ENCODE measurements at places on chromosomes 1 and 21.

DNA sequence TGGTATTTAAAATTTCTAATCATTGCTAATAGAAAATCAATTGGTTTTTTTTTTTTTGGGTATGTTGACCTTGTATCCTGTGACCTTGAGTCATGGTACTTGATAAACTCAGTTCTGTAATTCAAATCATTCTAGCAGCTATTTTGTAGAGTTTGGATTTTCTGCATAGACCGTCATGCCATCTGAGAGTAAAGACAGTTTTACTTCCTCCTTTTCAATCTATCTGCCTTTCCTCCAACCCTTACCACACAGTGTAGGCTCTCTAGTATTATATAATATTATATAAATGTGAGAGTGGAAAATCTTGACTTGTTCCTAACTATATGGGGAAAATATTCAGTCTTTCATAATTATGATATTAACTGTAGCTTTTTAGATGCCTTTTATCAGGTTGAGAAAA lies 7.0 kb downstream of the TDRD5 start:
- DNase-seq: no peak

DNA sequence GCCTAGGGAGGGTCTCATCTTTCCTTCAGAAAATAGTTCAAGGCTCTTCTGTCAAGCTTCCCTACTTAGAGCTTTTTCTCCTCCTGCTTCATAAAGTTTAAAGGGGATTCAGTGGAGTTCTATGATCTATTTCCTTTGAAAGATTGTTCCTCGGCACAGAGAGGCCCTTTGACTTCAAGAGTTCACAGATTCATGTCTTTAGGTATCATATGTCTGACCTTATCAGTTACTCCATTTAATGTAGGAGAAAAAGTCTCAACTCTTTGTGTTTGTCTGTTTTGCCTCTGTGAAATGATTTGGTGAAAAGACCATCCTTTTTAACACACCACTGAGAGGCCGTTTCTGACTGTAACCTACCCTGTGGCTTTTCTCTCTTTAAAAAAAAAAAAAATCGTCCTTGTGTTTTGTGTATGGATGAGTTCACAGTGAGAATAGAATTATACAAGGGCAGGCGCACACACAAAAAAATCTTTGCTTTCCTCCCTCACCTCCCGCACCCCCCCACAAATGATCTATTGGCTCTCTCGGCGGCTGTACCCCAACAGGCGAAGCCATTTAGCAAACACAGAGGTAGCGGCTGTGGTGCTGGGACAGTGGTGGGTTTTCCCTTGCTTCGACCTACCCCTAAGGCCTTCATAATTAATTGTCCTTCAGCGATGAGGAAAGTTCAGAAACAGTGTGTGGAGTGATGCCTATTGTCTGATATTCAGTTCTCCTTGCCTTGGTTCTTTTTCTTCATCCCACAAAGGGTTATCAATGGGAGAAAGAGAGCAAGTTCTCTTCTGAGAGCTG lies 29.6 kb downstream of the PROX1 start:
- no peak for DNase-seq

- no peak for DNase-seq
Observed at GRCh38 chr1:37682334-37682987, 9.9 kb upstream of the CDCA8 start.

DNA sequence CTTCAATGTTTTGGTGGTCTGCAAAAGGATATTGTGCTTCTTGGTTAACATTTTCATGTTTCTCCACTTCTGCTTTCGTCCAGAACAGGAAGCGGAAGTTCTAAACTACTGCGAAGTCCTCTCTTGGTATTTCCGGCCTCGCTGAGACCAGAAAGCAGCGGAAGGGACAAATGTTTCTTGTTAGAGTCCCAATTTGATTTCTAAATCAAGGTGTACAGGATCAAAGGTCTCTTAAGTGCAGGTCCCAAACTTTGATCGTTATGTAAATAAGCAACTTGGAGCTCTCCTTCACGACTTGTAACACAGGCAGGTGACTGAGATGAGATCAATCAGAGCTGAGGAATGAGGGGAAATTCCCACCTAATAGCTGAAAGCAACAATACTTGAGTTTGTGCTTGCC lies 40.1 kb upstream of the HMCN1 start:
- no peak for DNase-seq

- DNase-seq: no peak
Observed at GRCh38 chr1:207992677-207993236, 81.8 kb upstream of the CD34 start.

- DNase-seq: no peak
Observed at GRCh38 chr21:26887251-26887650, 42.0 kb upstream of the ADAMTS1 start.

DNA sequence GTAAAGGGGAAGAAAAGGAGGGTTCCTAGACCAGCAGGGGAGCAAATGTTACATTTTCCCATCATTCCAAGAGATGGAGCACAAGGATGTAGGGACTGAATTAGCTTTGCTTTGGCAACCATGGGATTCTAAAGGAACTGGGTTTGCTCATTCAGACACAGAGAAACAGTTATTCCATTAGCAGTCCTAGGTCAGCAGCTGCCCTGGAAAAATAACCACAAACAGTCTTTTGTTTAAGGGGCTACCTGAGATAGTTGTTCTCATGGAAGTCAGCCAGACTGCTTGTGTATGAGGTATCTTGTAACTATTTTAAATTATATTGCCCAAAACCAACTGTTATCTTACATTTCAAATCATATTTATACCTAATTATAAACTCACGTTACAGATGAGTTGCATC lies 58.4 kb upstream of the VCAM1 start:
- DNase-seq: no peak

GRCh38 chr1:112718691-112719418 lies 3.7 kb upstream of the PPM1J start:
- DNase-seq: no peak

DNA sequence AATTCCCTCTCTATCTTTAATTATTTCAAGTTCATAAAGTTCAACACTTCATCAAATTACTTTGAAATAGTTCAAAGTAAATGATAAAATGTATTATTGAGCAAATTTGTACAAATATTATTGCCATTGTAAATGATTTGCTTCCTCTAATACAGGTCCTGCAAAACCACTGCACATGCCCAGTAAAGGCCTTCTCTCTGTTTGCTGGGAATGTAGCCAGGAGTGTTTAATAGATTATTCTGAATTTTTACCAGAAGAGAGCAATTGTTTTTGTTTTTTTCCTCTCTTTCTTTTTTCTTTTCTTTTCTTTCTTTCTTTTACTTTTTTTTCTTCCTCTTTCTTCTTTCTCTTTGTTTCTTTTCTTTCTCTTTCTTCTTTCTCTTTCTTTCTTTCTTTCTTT lies 486.3 kb downstream of the PTBP2 start:
- DNase-seq: no peak

DNA sequence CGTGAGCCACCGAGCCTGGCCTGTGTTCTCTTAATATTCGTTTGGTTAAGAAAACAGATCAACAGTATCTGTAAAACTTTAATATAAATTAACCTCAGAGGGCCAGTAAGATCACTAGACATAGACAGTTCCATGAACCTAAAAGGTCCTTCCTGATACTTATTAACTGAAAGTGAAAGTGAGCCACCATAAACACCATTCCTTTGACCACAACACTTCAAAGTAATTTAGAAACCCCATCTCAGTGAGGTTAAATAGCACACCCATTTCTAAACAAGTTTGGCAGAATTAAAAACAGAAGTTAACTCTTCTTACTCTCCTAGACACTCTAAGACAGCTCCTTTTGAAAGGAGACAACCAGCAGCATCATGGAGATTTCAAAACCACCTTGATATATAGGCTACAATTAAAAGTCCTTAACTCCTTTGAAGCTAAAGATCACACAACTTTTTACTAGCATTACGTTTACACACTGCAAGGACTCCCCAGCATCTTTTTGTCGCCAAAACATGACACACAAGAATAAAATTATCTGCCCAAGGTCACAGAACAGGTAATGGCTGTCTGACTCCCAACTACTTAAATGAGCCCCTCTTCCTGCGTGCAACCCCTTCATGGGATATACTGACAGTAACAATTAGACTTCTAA lies 2.2 kb downstream of the RNF19B start:
- DNase-seq: no peak

GRCh38 chr1:168497376-168497950 lies 46.3 kb downstream of the XCL2 start:
- no peak for DNase-seq

- DNase-seq: peak; percentile 37
Observed at GRCh38 chr1:62882201-62883104, 98.5 kb downstream of the ATG4C start.

DNA sequence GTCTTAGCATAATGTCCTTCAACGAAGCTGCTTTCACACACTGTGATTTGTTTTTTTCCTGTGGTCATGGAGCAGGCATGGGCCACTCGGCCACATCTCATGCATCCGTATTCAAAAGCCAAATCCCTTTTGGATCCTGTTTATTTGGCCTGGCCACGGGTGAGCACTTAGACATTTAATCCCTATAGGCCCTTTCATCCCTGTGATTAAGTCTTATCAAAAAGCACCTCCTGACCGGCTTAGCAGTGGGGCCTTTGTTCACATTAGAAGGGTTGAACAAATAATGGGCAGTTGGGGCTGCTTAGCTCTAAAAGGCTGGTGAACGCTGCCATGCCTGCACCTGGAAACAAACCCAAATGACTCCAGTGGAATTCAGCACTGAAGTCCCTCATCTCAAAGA lies 2.0 kb downstream of the KCNE2 start:
- no peak for DNase-seq

- no peak for DNase-seq
Observed at GRCh38 chr1:111733992-111734341, 5.2 kb downstream of the INKA2 start.

DNA sequence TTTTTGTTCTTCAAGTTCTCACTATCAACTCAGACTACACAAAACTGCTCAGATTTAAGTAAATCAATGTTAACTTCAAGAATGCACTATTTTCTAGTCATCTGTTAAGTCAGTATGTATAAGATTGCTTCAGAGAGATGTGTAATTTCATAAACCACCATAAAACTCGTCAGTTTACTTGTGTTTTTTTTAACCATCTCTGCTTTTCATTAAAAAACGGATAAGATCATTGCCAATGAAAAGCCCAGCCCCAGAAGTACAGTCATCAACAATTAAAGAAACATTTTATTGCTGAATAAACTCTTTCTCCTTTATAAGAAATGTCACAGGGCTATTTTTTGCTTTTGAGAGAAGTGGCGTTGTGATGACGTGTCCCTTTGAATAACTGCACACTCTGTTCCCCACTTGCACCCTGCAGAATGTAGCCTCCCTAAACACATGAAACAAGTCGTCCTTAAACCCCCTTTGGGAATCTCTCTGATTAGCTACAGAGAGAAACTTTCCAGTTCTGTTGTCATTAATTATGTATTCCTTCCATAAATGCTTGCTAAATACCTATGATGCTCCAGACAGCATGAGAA lies 202.7 kb upstream of the FOXD3 start:
- no peak for DNase-seq

DNA sequence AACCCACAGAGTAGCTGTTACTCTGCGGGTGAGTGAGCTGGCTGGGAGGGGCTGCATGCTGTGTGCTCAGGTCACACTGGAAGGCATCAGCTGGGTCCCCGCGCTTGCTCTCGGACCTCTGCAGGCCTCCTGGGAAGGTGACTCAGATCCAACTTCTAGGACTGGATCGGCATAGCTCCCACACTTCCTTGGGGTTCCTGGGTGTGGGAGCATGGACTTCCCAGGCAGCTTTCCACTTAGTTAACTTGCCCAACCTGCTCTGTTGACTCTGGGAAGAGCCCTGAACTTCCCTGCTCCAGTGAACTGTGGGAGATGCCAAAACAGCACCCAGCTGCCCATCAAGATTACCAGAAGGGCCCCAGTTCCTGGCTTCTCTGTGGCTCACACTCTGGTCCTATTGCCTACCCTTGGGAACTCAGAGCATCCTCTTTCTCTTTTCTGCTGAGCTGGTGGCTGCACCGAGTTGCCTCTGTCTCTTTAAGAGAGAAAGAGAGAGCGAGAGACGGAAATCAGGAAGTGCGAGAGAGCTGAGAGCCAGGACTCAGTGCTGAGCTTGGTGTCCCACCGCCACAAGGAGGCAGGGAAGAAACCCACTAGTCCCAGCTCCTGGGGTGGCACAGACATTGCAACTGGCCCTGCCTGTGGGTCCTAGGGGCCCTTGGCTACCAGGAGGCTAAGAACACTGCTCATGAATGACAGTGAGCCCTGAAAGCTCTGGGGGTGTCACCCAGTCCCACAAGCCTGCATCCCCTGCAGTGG lies at the start of gene IKBKE:
Gene IKBKE, plus strand, starts transcription at position 544 of the 759 bp plus-strand sequence. CDS start 2,752 bp downstream, outside the sequence.
- no peak for DNase-seq

- DNase-seq: no peak
Observed at GRCh38 chr1:57620605-57621004, 196.7 kb upstream of the DAB1 start.

DNA sequence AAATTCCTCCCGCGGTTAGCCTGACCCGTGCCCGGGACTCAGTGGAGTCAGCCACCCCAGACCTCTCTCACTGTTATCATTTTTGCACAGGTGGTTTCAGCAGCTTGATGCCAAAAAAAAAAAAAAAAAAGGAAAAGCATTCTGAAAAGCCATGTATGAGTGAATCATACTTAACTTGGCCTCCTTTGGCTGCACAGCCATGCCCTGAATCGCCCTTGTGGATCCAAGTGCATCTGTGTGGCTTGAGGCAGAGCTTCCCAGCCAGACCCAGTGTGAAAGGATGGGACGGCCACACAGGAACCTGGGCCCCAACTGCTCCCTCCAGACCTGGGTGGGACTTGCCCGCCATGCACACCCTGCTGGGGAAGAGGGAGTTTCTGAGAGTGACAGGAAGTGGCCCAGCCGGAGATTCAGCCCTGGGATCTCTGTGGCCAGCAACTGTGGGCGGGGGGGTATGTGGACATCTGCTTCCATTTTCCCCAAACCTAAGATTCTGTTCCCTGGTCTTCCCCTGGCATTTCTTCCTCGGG lies 8.6 kb downstream of the YBEY start:
- no peak for DNase-seq

GRCh38 chr1:211783266-211783665 lies 47.3 kb downstream of the LPGAT1 start:
- DNase-seq: no peak

GRCh38 chr1:233362743-233363142 lies 35.2 kb downstream of the MAP3K21 start:
- DNase-seq: no peak

GRCh38 chr1:167548059-167548932 lies 5.3 kb downstream of the CREG1 start:
- DNase-seq: no peak

- DNase-seq: no peak
Observed at GRCh38 chr1:204327359-204327758, 32.4 kb downstream of the PLEKHA6 start.

- peak; percentile 93 for DNase-seq
Observed at GRCh38 chr1:151762941-151763921, at the start of gene MRPL9. MRPL9 (minus strand) TSS chr1:151763496; CDS start chr1:151763479, 17 bp downstream.

DNA sequence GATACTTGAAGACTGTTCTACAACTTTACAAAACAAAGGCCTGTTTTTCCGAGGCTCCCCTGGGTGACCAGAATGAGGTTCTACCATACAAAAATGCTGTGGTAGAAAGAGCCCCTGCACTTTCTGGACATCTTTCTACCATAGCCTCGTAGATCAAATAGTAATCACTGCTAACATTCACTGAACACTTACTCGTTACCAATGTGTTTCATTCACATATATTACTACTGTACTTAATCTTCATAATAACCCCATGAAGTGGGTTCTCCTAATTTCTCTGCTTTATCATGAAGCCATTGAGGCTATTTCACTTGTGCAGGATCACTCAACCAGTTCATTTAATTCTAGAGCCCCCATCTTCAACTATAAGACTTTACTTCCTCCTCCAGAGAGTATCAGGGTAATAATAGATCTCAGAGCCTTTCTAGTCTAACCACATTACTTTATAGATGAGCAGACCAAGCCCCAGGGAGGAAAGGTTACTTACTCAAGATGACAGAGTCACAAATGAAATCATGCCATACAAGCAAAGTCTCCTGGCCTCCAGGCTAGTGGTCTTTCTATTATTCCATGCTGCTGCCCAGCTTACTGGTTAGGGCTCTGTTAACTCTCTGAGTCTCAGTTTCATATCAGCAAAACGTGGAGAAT lies 46.7 kb upstream of the OSBPL9 start:
- DNase-seq: no peak
